ENCODE measurements at places on chromosomes 1 and 21.
A peak's percentile ranks its signal among the peaks of the same experiment; 100 is the strongest.

DNA sequence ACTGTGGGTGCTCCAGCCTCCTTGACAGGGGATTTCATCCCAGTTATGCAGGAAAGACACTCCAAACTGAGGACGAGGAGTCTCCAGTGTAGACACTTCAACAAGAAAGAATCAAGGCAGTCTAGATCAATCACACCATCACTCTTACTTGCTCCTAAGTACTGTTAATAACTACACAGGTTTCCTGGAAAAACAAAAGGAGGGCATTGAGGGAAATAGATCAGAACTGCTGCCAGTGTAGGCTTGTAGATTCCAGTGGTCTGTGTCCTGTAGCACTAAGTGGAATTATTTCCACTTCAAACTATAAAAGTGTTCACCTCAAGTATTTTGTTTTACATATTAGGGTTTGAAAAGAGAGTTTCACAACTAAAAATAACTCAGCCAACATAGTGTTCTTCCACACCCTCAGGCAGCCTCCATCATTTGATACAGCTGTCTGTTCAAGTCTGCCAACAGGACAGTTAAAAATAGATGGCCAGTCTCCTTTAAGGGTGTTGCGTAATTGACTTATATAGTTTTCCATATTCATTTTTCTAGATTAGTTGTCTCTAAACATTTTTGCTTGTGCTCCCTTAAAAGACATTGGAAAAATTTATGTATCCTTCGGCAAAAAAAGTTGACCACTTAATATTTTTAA, 32.0 kb upstream of the AGL start:
- no peak for DNase-seq

GRCh38 chr1:102219463-102219862, 222.7 kb upstream of the OLFM3 start:
- no peak for DNase-seq

- no peak for DNase-seq
Measured at GRCh38 chr1:98702976-98703375, 41.5 kb downstream of the SNX7 start.

- no peak for DNase-seq
Measured at GRCh38 chr1:64854674-64855073, 109.8 kb downstream of the RAVER2 start.

- peak; percentile 63 for DNase-seq
Measured at GRCh38 chr1:21659099-21659923, 9.8 kb downstream of the RAP1GAP start.
